ENCODE measurements at places on chromosomes 11 and 22.

- DNase-seq: no peak
Observed at GRCh38 chr11:92671081-92671480, 298.4 kb upstream of the MTNR1B start.

DNA sequence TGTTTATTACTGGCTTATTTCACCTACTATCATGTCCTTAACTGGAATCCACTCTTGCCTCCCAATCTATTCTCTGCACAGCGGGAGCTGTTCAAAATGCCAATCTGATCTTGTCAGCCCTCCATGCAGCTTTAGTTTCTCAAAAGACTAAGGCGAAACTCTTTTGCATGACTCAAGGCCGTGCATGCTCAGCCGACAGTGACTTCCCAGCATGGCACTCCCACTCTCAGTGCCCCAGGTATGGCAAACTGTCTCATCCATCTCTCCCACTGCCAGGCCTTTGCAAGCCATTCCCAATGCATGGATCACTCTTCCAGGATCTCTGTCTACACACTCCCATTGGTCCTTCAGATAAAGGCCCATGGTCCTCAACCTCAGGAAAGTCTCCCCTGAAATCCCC lies 245.9 kb downstream of the LARGE1 start:
- DNase-seq: no peak

- DNase-seq: no peak
Observed at GRCh38 chr11:75627906-75628668, 40.8 kb downstream of the MAP6 start.

DNA sequence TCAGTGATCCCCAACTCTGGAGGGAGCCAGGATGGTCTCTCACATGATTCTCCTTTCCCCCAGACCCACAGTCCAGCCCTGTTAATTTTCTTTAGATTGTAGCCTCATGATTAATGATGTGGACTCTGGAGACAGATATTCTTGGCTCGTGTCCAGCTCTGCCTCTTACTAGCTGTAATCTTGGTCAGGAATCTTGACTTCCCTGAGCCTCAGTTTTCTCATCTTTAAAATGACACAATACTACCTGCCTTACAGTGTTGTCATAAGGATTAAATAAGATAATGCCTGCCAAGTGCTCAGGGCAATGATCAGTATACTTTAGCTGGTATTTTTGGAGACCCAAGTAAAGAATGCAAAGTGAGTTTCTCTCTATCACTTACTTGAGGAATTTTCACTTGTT lies 60.0 kb downstream of the SPECC1L start:
- peak; percentile 12 for DNase-seq

GRCh38 chr11:105840391-105840790 lies 181.6 kb downstream of the MSANTD4 start:
- DNase-seq: peak; percentile 53

Measured in A673 (cell line).